Endothelial cell of umbilical vein (primary cell): ENCODE measurements at places on chromosomes 2 and 18. TPM values are rescaled to one million over a fixed set of nuclear protein-coding genes. Genes with fewer than 3 reads are reported as not detected.

GRCh38 chr18:48756511-48757226, 194.1 kb downstream of the SMAD7 start:
- DNase-seq: no peak

DCDC2C gene
- not detected in 2 replicates for polyA plus RNA-seq

- no peak for DNase-seq
Measured at GRCh38 chr2:133641942-133642725, 73.9 kb upstream of the NCKAP5 start.

DNA sequence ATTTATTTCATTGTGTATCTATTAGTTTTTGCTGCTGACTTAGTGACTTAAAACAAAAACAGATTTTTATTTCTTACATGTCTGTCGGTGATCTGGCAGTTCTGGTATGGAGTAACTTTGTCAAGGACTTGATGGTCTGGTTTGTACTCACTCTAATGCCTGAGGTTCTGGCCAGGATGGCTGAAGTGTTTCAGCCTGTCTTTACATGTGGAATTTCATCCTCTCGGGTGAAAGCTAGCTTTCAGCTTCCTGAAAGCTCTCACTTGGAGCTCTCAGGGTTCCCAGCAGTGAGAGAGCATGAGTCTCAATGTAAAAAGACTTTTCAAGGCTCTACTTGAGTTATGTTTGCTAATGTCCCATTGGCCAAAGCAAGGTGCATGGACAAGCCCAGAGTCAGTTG, 216.4 kb downstream of the NR4A2 start:
- DNase-seq: no peak

DNA sequence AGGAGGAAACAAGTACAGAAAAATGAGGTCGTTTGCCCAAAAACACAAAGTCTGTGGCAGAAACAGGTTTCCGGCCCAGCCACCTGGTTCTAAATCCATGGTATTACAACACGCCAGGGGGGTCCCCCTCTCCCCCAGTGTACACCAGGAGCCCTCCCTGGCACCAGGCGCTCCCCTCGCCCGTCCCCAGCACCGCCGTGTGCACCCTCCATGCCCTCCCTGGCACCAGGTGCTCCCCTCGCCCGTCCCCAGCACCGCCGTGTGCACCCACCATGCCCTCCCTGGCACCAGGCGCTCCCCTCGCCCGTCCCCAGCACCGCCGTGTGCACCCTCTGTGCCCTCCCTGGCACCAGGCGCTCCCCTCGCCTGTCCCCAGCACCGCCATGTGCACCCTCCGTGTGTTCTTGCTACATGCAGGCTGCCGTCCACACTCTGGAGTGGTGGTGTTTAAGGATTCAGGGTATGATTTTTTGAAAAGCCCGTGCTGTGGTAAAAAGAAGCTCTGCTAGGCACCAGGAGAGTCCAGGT, 59.8 kb upstream of the NFATC1 start:
- DNase-seq: no peak

- DNase-seq: no peak
Measured at GRCh38 chr2:186540941-186541340, 48.9 kb upstream of the ITGAV start.

GRCh38 chr2:224520064-224520463, 65.1 kb downstream of the CUL3 start:
- no peak for DNase-seq

SPAST gene
- 3.6 and 4.7 TPM in 2 replicates for polyA plus RNA-seq

ABCG5 gene
- polyA plus RNA-seq: not detected in 2 replicates

STEAP3 gene
- 8.6 and 10.6 TPM in 2 replicates for polyA plus RNA-seq

GPR39 gene
- polyA plus RNA-seq: 0.03 and 0.05 TPM in 2 replicates

DNAJC5G gene
- 1.4 and 1.7 TPM in 2 replicates for polyA plus RNA-seq

GRCh38 chr18:24248359-24248758, 109.5 kb downstream of the CABYR start:
- DNase-seq: no peak

GRCh38 chr2:164110515-164110914, 374.7 kb upstream of the FIGN start:
- no peak for DNase-seq

GRCh38 chr2:103327966-103328365, 566.1 kb downstream of the TMEM182 start:
- DNase-seq: no peak

CCBE1 gene
- polyA plus RNA-seq: 0.04 TPM in 1 of 2 replicates, not detected in the other

DNA sequence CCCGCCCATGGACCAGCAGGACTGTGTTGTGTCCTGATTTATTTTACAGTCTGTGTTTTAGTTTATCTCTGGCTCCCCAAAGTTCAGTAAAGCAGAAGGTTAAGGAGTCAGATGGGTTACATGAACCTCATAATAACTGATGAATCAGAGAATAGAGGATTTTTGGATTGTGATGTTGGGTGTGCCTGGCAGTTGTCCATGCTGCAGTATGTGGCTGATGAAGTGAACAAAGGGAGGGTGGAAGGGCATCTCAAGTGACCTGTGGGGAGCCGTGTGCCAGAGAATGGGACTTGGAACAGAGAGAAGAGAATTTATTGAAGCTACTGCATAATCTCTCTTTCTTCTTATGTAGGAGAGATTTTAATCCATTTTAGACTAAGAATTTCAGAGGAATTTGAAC, 145.5 kb downstream of the MAP4K4 start:
- DNase-seq: peak; percentile 55

GRCh38 chr2:67567886-67568285, 170.8 kb downstream of the ETAA1 start:
- DNase-seq: peak; percentile 40

DNA sequence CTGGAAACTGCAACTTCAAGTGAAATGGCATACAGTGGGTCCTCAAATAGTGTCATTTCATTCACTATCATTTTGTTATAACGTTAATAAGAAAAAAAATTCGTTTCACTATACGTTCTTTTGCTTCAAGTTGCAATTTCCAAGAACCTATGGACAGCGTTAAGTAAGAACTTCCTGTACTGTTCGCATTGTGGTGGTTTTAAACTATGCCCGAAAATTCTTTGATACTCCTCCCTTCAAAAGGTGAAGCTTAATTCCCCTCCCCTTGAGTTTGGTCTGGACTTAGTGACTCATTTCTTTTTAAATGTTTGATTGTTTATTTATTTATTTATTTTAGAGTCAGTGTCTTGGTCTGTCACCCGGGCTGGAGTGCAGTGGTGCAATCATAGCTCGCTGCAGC, 20.7 kb downstream of the GNLY start:
- DNase-seq: no peak

DNA sequence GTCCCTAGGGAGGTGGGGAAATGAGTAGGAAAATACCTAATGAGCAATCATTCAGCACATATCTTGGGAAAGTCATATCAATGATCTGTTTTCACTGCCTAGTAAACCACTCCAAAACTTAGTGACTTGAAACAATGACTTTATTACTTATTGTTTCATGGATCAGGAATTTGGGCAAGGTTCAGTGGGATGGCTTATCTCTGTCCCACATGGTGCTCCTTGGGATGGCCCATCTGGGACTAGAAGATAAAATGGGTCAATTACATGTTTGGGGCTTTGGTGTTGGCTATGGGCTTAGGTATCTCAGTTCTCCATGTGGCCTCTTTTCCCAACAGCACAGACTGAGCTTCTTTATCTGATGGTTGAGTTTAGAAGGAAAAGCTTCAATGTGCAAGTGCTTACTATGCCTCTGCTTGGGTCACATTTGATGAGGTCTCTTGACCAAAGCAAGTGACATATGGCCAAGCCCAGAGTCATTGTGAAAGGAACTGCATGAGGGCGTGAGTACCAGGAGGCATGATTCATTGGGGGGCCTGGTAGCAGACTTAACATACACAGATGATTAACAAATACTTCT, 218.1 kb upstream of the TNP1 start:
- DNase-seq: no peak

- no peak for DNase-seq
Measured at GRCh38 chr18:72372076-72372475, 172.1 kb downstream of the CBLN2 start.

- DNase-seq: no peak
Measured at GRCh38 chr2:231221761-231222160, 23.3 kb downstream of the ARMC9 start.

DNA sequence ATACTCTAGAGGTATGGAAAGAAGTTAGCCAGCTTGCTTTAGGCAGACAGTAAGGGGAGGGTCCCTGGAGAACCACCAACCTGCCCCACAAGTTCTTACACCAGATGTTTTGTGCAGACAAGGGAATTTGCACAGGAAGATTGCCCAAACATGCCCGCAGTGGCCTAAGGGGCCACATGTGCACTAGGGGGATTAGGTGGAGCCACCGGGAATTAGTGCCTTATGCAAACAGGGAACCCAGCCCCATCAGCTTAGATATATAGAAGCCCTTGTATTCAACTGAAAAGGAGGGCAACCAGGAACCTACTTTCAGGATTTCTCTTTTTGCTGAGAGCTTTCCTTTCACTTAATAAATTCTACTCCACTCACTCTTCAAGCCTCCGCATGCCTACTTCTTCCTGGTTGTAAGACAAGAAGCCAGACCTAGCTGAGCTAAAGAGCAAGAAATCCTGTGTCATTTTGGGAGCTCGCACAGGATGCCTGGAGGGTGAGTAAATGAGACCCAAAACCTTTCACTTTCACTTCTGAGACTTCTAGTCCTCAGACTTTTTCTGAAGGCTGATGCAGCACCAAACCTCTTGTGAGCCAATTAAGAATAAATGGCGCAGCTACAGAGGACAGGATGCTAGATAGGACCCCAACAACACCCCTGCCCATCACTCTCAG, 146.3 kb downstream of the GCA start:
- no peak for DNase-seq

DNA sequence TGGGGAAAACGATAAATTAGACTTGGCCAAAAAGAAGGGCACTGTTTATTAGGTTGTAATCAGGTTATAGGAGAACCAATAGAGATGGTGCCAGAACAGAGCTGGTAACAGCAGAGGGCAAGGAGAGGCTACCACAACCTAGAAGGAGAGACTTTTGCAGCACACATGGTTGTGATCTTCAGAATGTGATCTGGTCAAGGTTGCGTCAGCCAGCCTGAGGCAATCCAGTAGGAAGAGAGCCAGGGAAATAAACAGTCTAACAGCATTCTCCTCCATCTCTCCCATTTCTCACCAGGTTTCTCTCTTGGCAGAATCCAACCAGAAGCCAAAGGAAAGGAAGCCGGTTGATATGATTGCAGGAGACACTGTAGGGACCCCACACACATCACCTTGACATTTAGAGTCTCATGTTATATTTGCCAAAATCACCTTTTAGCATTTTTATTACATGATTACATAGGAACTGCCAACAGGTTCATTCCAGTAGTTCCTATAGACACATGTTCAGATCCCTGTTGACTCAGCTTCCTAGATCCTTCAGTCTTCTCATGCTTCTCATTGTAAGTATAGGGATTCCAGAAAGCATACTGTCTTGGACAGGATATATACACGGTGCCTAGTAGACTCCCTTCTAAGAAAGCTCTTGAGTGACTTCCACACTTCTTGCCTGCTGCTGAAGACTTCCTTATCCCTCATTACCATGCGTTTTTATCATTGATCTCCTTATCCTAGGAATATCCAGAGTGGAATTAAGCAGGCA, 17.6 kb upstream of the SPATS2L start:
- DNase-seq: no peak
